Upper lobe of right lung (tissue), 1 donor: ENCODE measurements at places on chromosomes 2 and 18. TPM values are rescaled to one million over a fixed set of nuclear protein-coding genes. Genes with fewer than 3 reads are reported as not detected.

- no peak overlapping the region for H3K27ac ChIP-seq
- peaks cover 23% of the 10 kb centered on the region for H3K36me3 ChIP-seq
- no peak for DNase-seq
- peaks cover 18% of the 10 kb centered on the region for H3K4me1 ChIP-seq
Observed at GRCh38 chr2:88596141-88596830, 31.0 kb downstream of the EIF2AK3 start.

GTF2A1L gene
- not detected for total RNA-seq

GRCh38 chr2:173432049-173432754, 77.5 kb downstream of the CDCA7 start:
- H3K36me3 ChIP-seq, result no peaks in the 10 kb centered on the region
- H3K27me3 ChIP-seq, result peaks cover 4% of the 10 kb centered on the region
- no peaks in the 10 kb centered on the region for H3K4me1 ChIP-seq
- no peak for DNase-seq
- H3K27ac ChIP-seq, result no peak overlapping the region
- H3K4me3 ChIP-seq, result no peak overlapping the region

DNA sequence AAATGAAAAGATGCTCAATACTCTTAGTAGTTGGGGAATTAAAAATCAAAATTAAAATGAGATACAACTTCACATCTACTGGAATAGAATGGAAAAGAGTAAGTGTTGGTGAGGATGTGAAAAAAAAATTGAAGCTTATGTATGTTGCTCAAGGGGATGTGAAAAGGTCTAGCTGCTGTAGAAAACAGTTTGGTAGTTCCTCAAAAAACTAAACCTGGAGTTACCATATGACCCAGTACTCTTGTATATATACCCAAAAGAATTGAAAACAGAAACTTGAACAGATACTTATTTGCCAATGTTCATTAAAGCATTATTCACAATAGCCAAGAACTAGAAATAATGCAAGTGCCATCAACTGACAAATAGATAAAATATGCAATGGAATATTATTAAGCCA, 208.4 kb downstream of the FIGN start:
- no peaks in the 10 kb centered on the region for H3K4me1 ChIP-seq
- no peak overlapping the region for H3K27ac ChIP-seq
- DNase-seq, result no peak
- no peaks in the 10 kb centered on the region for H3K36me3 ChIP-seq
- no peaks in the 10 kb centered on the region for H3K27me3 ChIP-seq

- no peak for DNase-seq
- no peak overlapping the region for H3K4me3 ChIP-seq
- H3K27ac ChIP-seq, result no peak overlapping the region
- no peaks in the 10 kb centered on the region for H3K4me1 ChIP-seq
Observed at GRCh38 chr18:61261870-61262269, 71.4 kb upstream of the CDH20 start.

DNA sequence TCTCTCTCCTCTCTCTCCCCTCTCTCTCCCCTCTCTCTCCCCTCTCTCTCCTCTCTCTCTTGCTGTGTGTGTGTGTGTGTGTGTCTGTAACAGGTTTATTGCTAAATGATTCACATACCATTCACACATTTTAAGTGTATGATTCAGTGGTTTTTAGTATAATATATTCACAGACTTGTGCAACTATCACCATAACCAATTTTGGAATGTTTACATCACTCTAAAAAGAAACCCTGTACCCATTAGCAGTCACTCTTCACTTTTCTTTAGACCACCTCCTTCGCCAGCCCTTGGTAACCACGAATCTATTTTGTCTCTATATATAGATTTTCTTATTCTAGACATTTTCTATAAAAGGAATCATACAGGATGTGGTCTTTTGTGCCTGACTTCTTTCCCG, 11.4 kb downstream of the THNSL2 start:
- no peaks in the 10 kb centered on the region for H3K4me1 ChIP-seq
- no peak for DNase-seq
- H3K36me3 ChIP-seq, result peaks cover 20% of the 10 kb centered on the region
- H3K4me3 ChIP-seq, result no peak overlapping the region
- H3K27me3 ChIP-seq, result no peaks in the 10 kb centered on the region

GRCh38 chr2:82339805-82340204, 2035.3 kb upstream of the LRRTM1 start:
- no peak for DNase-seq
- H3K27me3 ChIP-seq, result no peaks in the 10 kb centered on the region
- no peak overlapping the region for H3K4me3 ChIP-seq
- no peak overlapping the region for H3K27ac ChIP-seq

GRCh38 chr2:176873403-176873802, 339.2 kb upstream of the HNRNPA3 start:
- no peak overlapping the region for H3K27ac ChIP-seq
- DNase-seq, result no peak
- H3K4me3 ChIP-seq, result no peak overlapping the region
- no peaks in the 10 kb centered on the region for H3K4me1 ChIP-seq
- no peaks in the 10 kb centered on the region for H3K27me3 ChIP-seq

DPP4 gene
- total RNA-seq, result 30.7 TPM

PLB1 gene
- total RNA-seq, result 4.2 TPM

GRCh38 chr2:37642907-37643729, 28.3 kb downstream of the CDC42EP3 start:
- H3K27me3 ChIP-seq, result no peaks in the 10 kb centered on the region
- H3K4me3 ChIP-seq, result no peak overlapping the region
- DNase-seq, result no peak
- H3K4me1 ChIP-seq, result peaks cover 25% of the 10 kb centered on the region

DNA sequence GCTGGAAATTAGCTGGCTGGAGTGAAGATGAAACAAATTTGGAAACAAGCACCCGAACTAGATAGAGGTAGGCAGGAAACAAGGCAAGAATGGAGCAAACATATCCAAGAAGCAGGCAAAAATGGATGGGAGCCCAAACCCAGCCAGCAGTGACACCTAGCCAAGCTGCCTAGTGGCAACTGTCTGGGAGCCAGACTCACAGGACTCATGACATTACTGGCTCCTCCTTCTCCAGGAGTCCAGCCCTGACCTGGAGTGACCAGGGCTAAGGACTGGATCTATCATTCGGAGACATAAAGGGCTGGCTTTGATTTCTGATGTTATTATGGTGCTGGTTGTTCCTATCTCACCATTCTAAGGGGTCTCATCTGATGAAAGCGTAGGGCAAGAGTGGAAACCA, 21.3 kb upstream of the ALK start:
- H3K27me3 ChIP-seq, result no peaks in the 10 kb centered on the region
- no peak for DNase-seq
- H3K4me3 ChIP-seq, result no peak overlapping the region
- H3K4me1 ChIP-seq, result no peaks in the 10 kb centered on the region
- H3K27ac ChIP-seq, result no peak overlapping the region

DNA sequence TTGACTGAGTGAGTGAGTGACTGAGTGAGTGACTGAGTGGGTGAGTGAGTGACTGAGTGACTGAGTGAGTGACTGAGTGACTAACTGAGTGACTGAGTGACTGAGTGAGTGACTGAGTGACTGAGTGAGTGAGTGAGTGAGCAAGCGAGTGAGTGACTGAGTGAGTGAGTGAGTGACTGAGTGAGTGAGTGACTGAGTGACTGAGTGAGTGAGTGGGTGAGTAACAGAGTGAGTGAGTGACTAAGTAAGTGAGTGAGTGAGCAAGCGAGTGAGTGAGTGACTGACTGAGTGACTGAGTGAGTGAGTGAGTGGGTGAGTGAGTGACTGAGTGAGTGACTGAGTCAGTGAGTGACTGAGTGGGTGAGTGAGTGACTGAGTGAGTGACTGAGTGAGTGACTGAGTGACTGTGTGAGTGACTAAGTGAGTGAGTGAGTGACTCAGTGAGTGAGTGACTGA, 11.9 kb downstream of the MAL start:
- no peaks in the 10 kb centered on the region for H3K36me3 ChIP-seq
- no peak overlapping the region for H3K27ac ChIP-seq
- no peak for DNase-seq
- peaks cover 9% of the 10 kb centered on the region for H3K4me1 ChIP-seq
- no peak overlapping the region for H3K4me3 ChIP-seq

- DNase-seq, result no peak
- peaks cover 22% of the 10 kb centered on the region for H3K4me1 ChIP-seq
- no peaks in the 10 kb centered on the region for H3K27me3 ChIP-seq
- no peak overlapping the region for H3K4me3 ChIP-seq
Observed at GRCh38 chr2:171530378-171530777, 8.1 kb downstream of the CYBRD1 start.

SLC9A4 gene
- not detected for total RNA-seq

- peaks cover 3% of the 10 kb centered on the region for H3K36me3 ChIP-seq
- H3K27me3 ChIP-seq, result no peaks in the 10 kb centered on the region
- DNase-seq, result no peak
- no peak overlapping the region for H3K4me3 ChIP-seq
Observed at GRCh38 chr2:240138254-240138984, 2.0 kb downstream of the OTOS start.
